ENCODE measurements at places on chromosomes 6 and 20.

DNA sequence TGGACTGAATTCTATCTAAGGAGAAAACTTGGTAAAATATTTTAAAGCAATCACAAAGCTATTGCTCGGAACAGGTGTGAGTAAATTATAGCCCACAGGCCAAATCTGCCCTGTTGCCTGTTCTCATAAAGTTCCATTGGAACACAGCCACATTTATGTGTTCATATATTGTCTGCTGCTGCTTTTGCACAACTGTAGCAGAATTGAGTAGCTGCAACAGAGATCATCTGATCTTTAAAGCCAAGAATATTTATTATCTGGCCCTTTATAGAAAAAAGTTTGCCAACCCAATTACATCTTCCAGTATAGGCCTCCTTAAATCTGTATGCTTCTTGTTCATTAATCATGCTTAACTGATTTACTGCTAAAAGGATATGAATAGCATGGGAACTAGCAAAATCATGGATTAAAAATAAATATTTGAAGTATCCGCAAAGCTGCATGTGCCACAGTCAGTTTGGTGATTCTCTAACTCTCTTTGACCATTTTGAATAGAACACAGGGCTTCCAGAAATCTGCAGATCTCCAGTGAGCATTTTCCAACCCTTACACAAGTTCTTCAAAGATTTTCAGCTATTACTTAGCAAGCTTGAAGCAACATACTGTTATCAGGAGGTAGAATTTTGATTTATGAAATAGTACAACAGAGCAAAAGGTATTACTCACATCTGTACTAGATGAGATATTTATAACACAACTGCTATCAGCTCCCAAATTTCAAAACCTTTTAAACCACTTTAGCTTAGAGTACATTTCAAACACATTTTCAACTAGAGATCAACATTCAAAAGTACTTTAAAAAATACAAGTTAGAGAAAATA is 312.6 kb upstream of the ID4 start:
- H3K4me1 ChIP-seq: peaks cover 25% of the 10 kb centered on the region
- no peak overlapping the region for H3K4me3 ChIP-seq
- no peak overlapping the region for H3K27ac ChIP-seq
- ATAC-seq: no peak
- H3K27me3 ChIP-seq: no peaks in the 10 kb centered on the region

DNA sequence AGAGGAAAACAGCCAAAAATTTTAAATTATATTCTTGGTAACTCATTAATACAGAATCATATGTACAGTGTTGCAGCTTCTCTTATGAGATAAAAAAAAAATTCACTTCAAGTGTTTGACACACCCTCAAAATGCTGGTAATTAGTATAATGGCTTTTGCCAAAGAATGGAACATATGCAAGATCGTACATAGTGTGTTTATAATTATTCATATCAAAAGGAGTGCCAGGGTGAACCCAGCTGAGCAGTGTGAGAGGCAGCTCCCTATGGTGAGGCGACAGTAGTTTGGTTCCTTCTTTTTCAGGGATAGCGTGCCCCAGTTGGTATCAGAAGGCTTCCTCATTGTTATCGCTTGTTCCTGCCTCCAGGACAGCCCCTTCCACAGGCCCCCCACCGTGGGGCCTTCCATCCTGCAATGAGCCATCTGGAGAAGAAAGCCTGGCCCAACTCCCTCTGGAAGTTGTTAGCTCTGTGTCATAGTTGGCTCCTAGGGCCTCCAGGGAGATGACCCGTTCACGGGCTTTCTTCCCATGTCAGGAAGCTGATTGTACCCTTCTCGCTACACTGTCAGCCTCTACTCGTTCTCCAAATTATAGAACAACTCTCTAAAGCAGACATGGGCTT is 150.7 kb downstream of the FRK start:
- H3K27me3 ChIP-seq: no peaks in the 10 kb centered on the region
- no peak overlapping the region for H3K4me3 ChIP-seq
- H3K27ac ChIP-seq: no peak overlapping the region
- no peak for ATAC-seq

- no peaks in the 10 kb centered on the region for H3K36me3 ChIP-seq
- H3K4me3 ChIP-seq: no peak overlapping the region
These were observed 115.9 kb upstream of the FRMD1 start for GRCh38 chr6:168194732-168195567.

DNA sequence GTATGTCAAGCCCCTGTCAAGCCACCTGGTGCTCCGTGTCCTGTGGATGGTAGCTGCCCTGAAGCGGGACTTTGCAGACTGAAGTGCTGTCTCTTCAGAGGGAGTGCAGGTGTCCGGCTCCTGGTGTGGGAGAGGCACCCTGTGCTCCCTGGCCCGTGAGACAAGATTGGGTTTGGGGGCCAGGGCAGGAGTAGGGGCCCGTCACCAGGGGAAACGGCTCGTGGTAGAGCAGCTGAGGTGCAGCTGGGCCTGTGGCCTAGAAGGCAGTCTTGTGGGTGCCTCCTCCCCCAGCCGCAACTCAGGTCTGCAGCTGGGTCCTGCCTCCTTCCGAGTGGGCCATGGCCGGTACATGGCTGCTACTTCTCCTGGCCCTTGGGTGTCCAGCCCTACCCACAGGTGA is at the start of gene PTCRA:
Gene PTCRA, plus strand, starts transcription at position 322 of the 400 bp plus-strand sequence. Its CDS starts 17 bp downstream, at position 339.
- peaks cover 49% of the 10 kb centered on the region for H3K27me3 ChIP-seq
- H3K4me3 ChIP-seq: no peak within 1 kb of the TSS
- no peaks in the 10 kb centered on the region for H3K36me3 ChIP-seq

GRCh38 chr20:1469925-1470571 is 3.4 kb upstream of the NSFL1C start:
- H3K36me3 ChIP-seq: no peaks in the 10 kb centered on the region
- peak; percentile 20 for ATAC-seq
- peaks cover 31% of the 10 kb centered on the region for H3K4me1 ChIP-seq
- peaks cover 19% of the 10 kb centered on the region for H3K27me3 ChIP-seq
- no peak overlapping the region for H3K4me3 ChIP-seq

GRCh38 chr20:57986666-57987065 is 241.8 kb downstream of the ANKRD60 start:
- H3K4me3 ChIP-seq: no peak overlapping the region
- no peaks in the 10 kb centered on the region for H3K4me1 ChIP-seq
- H3K36me3 ChIP-seq: no peaks in the 10 kb centered on the region
- no peak for ATAC-seq

DNA sequence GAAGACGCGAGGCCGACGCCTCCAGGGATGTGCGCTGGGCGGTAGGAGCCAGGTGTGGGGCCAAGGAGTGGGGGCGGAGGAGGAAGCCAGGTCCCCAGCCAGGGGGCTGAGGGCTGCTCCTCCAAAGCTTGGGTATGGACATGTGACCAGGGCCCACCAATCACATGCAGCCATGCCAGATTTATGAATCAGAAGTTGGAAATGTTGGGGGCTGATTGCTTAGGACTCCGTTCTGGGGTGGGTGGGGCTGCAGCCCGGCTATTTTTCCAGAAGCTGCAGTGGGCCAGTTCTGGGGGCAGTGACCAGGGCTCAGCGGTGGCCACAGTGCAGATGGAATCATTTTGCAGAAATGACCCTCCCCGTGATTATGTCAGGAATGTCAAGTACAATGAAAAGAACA is 96.0 kb downstream of the CEBPB start:
- peak overlapping the region; percentile 68 for H3K27ac ChIP-seq
- no peaks in the 10 kb centered on the region for H3K4me1 ChIP-seq
- H3K27me3 ChIP-seq: no peaks in the 10 kb centered on the region
- no peaks in the 10 kb centered on the region for H3K36me3 ChIP-seq
- H3K4me3 ChIP-seq: no peak overlapping the region

DNA sequence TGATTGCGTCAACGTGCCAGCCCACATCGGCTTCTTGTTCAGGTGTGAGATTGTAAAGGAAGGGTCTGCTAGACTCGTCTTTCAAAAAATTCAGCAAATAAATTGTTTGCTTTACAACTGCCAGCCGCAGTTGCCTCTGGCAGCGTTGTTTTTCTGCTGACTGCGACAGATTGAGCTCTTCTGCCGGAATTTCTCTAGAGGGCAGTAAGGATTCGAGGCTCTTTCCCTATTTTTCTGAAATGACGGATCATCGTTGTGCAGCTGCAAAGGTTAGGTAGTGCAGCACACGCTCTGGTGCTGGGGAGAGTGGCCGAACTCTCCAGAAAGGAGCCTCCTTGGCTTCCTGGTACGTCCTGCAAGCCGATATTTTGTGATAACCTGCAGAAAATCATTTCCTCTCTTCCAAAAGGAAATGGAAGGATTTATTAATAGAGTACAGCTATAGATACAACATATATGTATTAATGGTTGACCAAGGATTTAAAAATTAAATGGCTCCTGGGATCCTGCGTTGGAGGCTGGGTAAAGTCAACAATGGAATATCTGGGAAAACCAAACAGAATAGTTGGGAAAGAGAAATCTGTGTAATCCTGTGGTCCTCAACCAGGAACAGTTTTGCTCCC is 121.9 kb upstream of the ZFP64 start:
- H3K4me3 ChIP-seq: no peak overlapping the region
- H3K36me3 ChIP-seq: no peaks in the 10 kb centered on the region
- no peak overlapping the region for H3K27ac ChIP-seq

DNA sequence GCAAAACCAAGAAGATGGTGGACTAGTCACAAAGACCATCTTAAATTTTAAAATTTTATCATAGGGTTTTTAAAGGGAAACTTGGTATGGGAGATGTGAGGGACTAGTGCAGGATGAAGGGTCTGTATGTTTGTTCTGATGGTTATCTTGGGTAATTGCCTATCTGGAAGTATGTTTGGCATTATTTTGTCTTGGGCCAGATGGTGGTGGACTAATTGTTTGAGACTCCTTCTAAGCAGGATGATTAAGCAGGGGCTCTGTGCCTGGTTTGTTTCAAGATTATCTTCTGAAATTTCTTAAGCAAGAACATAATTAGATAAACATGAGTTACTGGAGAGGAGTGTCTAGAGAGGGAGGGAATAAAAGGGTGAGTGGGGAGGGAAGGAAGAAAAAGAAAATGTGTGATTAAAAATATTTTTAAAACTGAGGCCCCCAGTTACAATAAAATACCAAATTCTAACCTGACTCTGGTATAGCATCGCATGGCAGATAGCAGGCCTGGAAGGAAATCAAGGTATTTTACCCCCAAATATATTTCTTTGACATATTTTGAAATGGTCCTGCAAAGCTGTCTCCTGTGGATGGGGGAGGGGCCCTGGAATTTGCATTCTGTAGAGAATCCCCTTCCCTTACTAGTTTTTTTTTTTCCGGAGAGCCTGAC is 49.9 kb upstream of the FAM184A start:
- H3K36me3 ChIP-seq: no peaks in the 10 kb centered on the region
- H3K27ac ChIP-seq: no peak overlapping the region
- peaks cover 27% of the 10 kb centered on the region for H3K4me1 ChIP-seq
- H3K27me3 ChIP-seq: no peaks in the 10 kb centered on the region
- no peak overlapping the region for H3K4me3 ChIP-seq

DNA sequence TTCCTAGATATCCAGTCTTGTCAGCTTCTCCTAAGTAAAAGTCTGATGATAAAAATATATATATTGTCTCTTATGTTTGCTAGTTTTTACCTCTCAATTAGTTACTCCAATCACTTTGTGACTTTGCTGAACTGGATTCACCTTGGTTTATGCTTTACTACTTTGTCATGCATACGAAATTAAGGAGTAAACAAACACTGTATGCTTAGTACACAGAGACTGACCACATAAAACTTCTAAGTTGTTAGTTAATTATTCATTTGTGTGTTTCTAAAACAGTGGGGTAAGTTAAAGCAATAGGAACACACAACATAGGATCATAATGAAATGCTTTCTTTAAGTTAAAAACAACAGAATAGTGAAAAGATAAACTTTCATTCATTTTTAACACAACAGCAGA is 877.3 kb upstream of the MAP3K7 start:
- ATAC-seq: no peak
- H3K27me3 ChIP-seq: no peaks in the 10 kb centered on the region
- H3K27ac ChIP-seq: no peak overlapping the region
- H3K36me3 ChIP-seq: no peaks in the 10 kb centered on the region

DNA sequence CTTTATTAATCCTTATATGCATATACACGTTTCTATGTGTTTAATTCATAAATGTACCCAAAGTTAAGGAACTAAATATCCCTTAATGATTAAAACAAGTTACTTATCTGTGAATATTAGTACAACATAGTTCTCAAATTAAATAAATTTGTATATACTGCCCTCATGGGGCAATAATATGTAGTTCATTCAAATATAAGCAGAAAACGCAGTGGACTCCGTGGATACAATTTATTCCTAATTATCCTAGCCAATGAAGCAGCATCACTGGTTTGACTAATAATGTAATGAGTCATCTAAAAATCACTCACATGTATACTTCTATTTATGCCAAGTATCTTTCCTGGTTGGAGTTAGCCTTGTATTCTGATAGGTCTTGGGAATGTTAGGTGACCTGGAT is 111.6 kb downstream of the TBC1D32 start:
- H3K27ac ChIP-seq: no peak overlapping the region
- H3K4me3 ChIP-seq: no peak overlapping the region
- no peaks in the 10 kb centered on the region for H3K4me1 ChIP-seq
- no peaks in the 10 kb centered on the region for H3K36me3 ChIP-seq
- ATAC-seq: no peak

- H3K36me3 ChIP-seq: no peaks in the 10 kb centered on the region
- no peak overlapping the region for H3K27ac ChIP-seq
- no peak for ATAC-seq
- H3K4me3 ChIP-seq: no peak overlapping the region
- no peaks in the 10 kb centered on the region for H3K27me3 ChIP-seq
These were observed 40.2 kb upstream of the CD83 start for GRCh38 chr6:14077193-14077867.

GRCh38 chr20:478949-479429 is 16.7 kb upstream of the TBC1D20 start:
- ATAC-seq: no peak
- no peak overlapping the region for H3K27ac ChIP-seq
- H3K4me1 ChIP-seq: peaks cover 25% of the 10 kb centered on the region

GRCh38 chr20:40746251-40746650 is 57.2 kb upstream of the MAFB start:
- no peaks in the 10 kb centered on the region for H3K36me3 ChIP-seq
- H3K27ac ChIP-seq: no peak overlapping the region
- no peaks in the 10 kb centered on the region for H3K4me1 ChIP-seq
- H3K4me3 ChIP-seq: no peak overlapping the region
- peaks cover 32% of the 10 kb centered on the region for H3K27me3 ChIP-seq
- ATAC-seq: no peak

GRCh38 chr20:31811796-31812728 is 7.1 kb upstream of the MYLK2 start:
- no peak for ATAC-seq
- H3K27ac ChIP-seq: no peak overlapping the region
- peaks cover 3% of the 10 kb centered on the region for H3K4me1 ChIP-seq
- no peaks in the 10 kb centered on the region for H3K27me3 ChIP-seq

GRCh38 chr6:118618676-118619377 is 32.6 kb downstream of the CEP85L start:
- H3K4me3 ChIP-seq: no peak overlapping the region
- peaks cover 5% of the 10 kb centered on the region for H3K4me1 ChIP-seq
- H3K27me3 ChIP-seq: no peaks in the 10 kb centered on the region
- no peaks in the 10 kb centered on the region for H3K36me3 ChIP-seq
- no peak overlapping the region for H3K27ac ChIP-seq

Data from gastroesophageal sphincter (tissue), 4 donors.